ENCODE measurements at places on chromosomes 5 and 9.

GRCh38 chr5:65041296-65042158 lies 272.8 kb downstream of the CWC27 start:
- DNase-seq = no peak

GRCh38 chr9:125049212-125050049 lies 93.9 kb downstream of the SCAI start:
- DNase-seq = no peak

GRCh38 chr5:125140855-125141254 lies 394.4 kb upstream of the ZNF608 start:
- DNase-seq = no peak

DNA sequence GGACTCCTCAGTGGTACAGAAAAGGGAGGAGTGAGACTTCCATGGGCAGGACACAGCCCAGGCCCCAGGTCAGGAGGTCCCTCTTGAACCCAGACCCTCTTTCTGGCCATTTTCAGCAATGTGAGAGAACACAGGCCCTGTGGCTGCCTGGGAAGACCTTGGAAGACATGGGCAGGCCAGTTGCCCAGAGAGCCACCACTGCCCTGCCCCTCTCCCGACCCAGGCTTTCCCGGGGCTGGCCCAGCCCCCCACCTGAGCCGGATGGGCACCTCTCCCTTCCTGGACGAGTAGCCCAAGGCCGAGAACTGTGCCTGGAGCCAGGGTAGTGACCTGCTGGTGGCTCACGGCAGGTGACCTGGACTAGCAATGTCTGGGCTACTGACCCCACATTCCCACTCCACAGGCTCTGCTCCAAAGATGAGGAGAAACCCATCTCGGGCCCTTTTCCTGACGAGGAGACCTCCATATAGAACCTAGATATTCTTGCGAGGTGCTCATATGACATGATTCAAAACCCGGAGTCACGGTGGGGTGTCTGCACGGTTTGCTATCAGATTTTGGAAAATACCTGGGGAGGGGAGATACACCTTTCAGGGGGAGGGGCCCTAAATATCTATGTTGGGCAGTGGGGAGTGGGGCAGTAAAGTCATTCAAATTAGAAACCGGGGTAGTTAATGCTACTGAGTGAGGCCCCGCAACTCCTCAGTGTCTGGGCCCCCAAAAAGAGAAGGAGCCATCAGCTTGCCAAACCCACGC lies 59.4 kb downstream of the ZNF354C start:
- no peak for DNase-seq

DNA sequence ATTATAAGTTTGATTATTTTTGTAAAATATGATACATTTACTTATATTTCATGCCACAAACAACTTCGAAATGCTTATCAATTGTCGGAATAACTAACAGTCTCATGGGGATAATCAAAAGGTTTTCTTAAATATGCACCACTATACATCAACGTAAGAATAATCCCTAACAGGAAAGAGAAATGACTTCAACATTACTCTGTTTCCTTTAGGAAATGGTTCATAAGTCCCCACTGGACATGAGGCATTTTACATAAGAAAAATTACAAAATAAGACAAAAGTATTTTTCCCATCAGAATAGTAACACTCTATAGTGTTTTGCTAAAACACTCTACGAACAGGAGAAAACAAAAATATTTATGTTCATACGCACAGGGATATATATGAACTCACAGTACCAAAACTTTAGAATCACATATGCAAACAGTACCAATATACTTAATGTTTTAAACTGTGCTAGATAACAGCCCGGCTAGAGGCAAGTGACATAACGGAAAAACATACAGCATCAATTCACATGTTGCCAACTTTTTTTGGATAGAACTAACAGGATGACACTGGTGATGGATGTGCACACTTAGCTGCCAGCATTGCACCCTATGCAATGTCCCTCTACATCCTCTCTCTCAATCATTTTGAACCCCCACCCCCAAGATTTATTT lies 120.5 kb downstream of the NFIB start:
- no peak for DNase-seq

DNA sequence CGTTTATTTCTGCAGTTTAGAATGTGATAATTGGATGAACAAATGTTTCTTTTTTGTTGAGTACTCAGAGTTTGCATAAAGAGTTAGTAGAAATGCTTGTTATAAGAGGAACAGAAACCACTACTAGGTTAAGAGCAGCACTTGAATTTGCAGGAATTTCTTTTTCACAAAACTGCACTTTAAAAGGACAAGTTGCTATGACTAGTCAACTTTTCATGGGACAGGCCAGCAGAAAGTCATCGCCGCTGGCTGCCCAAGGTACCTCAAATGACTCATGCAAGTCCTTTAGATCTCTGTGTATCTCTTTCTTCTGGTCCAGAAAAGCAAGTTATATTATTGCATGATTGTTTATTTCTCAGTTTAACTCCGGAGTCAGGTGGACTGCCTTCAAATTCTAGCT lies 97.3 kb upstream of the HMHB1 start:
- DNase-seq = no peak

DNA sequence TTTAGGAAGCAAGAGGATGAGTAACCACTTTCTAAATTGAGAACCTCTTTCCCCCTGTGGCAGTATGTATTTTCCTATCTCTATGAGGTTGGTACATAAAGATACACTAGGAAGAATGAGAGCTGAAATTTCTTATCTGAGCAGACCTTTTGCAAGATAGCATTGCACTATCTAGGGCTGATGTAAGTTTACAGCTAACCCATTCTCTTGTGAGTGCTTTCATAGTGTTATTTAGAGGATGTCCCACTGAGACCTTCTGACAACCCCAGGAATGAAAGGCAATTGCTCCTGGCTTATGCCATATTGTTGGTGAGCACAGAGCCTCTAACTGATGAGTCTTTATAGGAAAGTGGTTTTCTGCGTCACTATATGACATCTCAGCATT lies 1209.3 kb upstream of the CDH6 start:
- no peak for DNase-seq

- no peak for DNase-seq
Measured at GRCh38 chr9:98249771-98250170, 5.7 kb downstream of the TBC1D2 start.

DNA sequence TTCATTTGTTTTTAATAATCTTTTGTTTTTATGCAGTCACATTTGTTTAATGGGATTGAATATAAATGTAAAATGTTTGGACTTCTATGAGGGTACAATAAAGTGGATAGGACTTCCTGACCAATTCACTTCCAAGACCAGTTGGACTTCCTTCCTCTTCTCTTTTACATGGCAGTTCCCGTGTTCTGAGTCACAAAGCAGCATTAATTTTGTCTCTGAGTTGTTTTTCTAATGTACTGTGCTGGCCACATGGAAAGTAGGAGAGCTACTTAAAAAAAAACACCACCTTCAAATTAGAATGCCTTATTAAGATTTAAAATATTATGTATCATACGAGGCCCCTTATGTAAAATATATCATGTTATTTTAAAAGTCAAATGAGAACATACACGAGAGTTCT lies 87.3 kb downstream of the CCDC171 start:
- no peak for DNase-seq

DNA sequence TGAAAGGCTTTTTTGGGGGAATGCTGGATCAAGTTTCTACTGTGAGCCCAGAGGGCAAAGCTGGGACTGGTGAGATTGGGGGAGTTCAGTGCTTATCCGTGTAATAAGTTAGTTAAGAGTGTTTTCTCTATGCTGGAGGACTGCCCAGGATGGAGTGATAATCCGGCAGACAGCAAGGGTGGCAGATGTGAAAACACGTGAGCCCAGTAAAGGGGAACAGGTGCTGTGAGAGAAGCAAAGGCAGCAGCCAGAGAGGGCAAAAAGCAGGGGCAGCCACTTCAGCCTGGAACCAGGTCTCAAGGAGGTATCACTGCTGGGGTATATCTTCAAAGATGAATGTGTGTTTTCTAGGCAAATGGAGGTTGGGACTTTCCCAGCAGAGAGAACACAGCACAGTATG lies 53.9 kb downstream of the GALNT10 start:
- DNase-seq = no peak

DNA sequence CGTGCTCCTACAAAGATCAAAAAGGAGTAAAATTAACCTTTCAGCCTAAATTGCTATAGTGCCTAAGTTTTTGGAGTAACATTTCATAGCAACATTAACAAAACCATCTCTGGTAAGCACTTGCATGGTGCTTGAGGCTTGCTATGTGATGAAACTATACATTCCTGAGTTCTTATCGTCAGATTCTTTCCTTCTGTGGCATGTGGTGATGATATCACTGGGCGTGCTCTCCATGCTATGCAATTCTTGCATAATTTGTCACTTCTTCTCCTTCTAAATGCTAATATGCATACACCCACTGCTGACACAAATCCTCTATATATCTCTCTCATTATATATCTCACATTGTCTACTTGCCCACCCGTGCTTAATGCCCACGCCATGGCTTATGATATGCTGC lies 2019.9 kb downstream of the MAT2B start:
- no peak for DNase-seq

- DNase-seq = no peak
Measured at GRCh38 chr9:131491001-131491710, 11.6 kb upstream of the POMT1 start.

- no peak for DNase-seq
Measured at GRCh38 chr9:18063856-18064390, 410.0 kb upstream of the ADAMTSL1 start.

DNA sequence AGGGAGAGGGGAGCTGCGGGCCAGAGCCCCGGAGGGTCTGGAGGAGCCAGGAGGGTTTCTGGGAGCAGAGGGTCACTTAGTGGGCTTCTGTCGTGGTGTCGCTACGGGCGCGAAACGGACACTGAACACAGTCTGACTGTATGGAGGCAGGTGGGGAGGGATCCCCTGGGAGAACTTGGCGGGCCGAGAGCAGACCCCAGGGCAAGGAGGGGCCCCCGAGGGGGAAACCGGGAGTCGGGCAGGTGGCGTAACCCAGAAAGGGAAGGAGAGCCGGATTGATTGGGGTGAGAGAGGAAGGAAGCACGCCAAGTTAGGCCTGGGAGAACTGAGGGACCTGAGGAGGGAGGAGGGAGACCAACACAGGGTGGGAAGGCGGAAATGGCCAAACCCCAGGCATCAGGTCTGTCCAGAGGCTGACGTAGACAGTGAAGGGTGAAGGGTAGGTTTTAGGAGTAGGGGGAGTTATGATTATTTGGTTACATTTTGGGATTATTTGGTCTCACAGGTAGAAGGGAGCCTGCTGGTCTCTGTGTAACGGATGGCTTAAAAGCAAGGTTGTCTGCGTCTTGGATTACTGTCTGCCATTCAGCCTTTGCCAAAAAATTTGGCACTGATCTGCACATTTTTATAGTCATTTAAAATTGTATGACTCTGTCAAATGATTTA lies 3.3 kb upstream of the MSMP start:
- no peak for DNase-seq

DNA sequence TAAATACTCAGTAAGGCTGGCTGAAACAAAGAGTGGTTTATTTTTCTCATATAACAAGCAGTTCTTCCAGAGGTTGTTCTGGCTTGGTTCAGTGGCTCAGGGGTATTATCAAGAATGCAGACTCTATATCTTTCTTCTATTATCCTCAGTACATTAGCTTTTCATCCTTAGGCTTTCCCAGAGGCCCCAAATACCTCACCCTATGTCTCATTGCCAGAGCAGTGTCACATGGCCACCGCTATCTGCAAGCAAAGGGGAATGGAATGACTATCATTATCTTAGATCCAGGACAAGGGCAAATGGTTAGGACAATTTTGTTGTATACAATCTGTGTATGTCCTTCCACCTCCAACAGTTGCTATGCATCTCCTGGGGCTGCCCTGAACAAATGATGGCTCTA lies 69.0 kb upstream of the SNX2 start:
- DNase-seq = no peak

GRCh38 chr5:124622851-124623250 lies 123.6 kb downstream of the ZNF608 start:
- no peak for DNase-seq

GRCh38 chr5:17261075-17261474 lies 43.6 kb downstream of the BASP1 start:
- DNase-seq = no peak

DNA sequence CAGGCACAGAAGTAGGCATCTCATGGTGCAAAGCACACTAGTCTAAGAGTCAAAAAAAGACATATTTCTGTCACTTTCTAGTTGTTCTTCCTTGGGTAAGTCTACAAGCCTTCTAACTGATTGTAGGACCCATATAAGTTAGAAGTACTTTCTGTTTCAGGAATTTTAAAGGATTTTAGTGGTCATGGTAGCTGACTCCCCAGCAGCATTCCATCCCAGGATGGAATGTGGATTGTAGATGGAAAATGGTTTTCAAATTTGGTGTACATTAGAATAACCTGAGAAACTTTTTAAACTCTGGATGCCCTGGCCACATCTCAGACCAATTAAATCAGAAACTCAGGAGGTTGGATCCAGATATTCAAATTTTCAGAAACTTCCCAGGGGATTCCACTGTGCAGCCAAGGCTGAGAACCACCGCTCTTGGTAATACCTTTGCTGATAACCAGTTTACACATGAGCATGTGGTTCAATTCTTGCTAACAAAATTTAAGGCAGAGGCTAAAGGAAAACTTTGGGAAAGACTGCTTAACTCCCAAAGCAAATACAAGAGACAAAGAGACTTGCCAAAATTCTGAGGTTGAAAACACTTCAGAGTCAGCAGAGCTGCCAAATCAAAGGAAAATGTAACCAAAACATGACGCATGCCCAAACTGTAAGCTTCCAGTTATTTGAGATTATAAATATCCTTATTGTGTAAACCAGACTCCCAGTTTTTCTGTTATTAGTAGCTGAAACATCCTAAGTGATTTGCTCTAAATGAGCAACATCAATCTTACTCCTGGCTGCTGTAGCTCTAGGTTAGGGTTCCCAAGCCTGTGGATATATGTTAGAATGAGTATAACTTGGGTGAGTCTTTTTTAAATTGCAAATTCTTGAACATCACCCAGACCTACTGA lies 145.4 kb upstream of the MTAP start:
- DNase-seq = no peak

Data from activated T-helper 1 cell treated with Interleukin-2 at 50 U/mL for 16 hours (primary cell).